ENCODE measurements at places on chromosomes 2 and 18.

GRCh38 chr2:286774-287392 lies 1.0 kb downstream of the ALKAL2 start:
- DNase-seq = no peak

GRCh38 chr2:233081731-233082221 lies 21.6 kb downstream of the INPP5D start:
- no peak for DNase-seq

DNA sequence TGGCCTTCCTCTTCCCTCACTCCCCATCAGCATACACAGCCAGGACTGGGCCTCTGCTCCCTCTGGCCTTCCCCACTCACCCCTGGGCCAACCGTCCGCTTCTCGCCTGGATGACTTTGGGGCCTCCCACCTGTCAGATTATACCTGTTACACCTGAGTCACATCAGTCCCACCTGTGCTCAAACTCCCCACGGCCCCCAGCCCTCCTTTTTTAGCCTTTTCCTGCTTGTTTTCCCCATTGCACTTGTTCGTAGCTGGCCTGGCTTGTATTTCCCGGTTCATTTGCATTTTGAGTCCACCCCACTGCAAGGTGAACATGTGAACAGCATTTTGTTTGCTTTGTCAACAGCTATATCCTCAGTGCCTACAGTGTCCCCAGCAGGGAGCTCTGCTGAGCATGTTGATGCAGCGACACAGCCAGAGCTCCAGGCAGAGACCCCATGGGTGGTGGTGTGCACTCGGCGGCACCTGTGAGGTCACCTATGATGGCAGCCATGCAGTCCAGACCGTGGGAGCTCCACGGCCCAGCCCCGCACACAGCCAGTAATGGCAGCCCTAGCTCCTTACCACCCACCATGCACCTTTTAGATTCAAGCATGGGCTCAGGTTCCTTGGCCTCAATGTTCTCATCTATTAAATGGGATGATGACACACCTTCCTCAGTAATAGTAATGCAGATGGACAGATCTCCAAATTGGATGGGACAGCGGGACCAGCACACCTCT lies 276.4 kb upstream of the HS6ST1 start:
- DNase-seq = no peak

- no peak for DNase-seq
Observed at GRCh38 chr2:15825276-15825980, 114.9 kb upstream of the MYCN start.

GRCh38 chr2:159882130-159882745 lies 84.2 kb upstream of the CD302 start:
- DNase-seq = no peak

Measured in stimulated activated CD4-positive, alpha-beta T cell treated with anti-CD3 and anti-CD28 coated beads, Interleukin-1b, Interleukin-23, amount 100 ng/mL, for 48 hours (primary cell).